ENCODE measurements at places on chromosomes 12 and 14.

- DNase-seq: no peak
These were observed 54.2 kb downstream of the CCNK start for GRCh38 chr14:99535448-99535847.

DNA sequence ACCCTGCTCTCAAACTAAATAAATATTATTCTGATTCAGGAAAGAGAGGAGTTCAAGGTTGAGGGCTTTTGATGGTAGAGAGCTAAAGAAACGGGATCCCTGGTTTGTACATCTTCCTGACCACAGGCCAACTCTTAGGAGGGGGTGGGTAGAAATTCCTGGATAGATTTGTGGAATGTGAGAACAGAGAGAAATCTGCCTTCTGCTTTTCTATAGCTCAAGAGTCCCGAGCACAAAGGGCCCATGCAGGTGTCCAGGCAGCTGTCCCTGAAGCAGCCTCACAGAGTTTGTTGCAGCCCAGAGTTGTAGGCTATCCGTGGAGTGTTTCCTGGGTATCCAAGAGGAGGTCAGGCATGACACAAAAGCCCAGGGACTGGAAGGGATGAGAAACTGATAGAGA is 198.6 kb downstream of the BCAT1 start:
- DNase-seq: no peak

GRCh38 chr12:2160043-2160442 is 107.3 kb downstream of the CACNA1C start:
- no peak for DNase-seq

GRCh38 chr12:1852076-1852475 is 31.7 kb downstream of the LRTM2 start:
- no peak for DNase-seq

GRCh38 chr14:97747316-97747715 is 950.1 kb downstream of the VRK1 start:
- no peak for DNase-seq

DNA sequence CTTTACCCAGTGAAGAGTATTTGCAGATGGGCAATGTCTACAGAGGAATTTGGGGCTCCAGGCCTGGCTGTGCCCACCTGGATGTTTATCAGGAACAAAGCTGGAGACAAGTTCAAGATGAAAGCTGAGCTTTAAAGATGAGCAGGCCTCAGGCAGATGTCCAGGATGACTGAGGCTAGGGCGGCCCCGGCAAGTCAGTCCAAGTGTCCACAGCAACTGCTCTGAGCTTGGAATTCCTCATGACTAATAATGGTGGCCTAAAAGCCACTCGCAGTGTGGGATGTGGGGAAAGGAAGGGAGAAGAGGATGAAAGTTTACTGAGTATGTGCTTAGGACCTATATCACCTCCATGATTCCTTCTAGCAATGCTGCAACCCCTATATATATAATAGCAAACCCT is 128.2 kb upstream of the NOS1 start:
- DNase-seq: no peak

DNA sequence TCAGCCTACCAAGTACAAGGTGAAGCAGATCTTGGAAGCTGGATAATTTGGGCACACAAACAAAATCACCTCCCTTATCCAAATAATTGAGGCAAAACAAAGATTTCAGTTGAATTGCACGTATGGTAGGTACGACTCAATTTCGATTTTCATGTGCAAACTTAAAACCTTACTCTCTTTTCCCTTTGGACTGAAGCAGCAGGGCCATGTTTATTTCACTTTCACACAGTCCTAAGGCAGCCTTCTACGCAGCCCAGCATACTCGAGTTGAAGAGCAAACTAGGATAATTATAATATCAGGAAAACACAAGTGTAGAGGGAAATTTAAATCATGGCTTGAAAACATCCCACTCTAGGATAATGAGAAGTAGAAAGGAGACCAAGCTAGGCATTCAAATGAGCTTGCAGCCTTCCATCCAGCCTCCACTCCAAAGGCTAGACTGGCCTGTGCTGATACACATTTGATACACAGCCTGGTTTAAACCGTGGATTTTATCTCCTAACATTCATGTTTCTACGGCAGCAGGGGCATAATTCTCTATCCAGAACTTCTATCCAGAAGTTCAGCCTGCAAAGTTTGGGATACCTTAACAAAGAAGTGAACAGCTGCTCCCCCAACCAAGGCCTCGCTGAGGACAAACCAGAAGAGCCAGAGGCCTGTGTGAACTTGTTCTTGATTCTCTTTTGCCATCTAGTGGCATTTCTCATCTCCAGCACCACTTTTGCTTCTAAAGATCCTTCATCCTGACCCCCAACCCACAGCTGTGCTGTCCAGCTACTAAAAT is 2.4 kb upstream of the RNASE7 start:
- no peak for DNase-seq

- no peak for DNase-seq
These were observed 30.9 kb upstream of the LUM start for GRCh38 chr12:91142221-91142631.

- DNase-seq: no peak
These were observed 46.3 kb downstream of the PTPRQ start for GRCh38 chr12:80490329-80490728.

DNA sequence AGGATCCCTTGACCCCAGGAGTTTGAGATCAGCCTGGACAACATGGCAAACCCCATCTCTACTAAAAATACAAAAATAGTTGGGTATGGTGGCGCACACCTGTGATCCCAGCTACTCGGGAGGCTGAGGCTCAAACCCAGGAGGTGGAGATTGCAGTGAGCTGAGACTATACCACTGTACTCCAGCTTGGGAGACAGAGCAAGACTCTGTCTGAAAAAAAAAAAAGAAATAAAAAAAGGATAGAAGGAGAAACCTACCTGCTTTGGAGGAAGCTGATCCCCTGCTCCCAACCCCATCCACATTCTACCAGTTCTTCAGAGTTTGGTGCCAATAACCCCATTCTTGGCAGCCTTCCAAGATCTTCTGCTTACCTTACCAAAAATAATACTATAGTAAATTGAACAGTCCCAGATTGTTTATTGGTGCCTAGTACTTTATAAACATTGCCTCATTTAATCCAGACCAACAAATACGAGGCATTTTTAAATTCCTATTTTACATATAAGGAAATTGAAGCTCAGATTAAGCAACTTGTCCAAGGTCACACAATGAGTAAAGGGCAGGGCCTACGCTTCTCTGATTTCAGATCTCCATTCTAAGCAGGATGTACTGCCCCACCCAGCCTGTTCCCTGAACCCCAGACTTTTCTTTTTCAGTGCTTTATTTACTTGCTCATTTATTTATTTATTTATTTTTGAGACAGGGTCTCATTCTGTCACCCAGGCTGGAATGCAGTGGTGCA is 33.2 kb upstream of the FAM222A start:
- no peak for DNase-seq

DNA sequence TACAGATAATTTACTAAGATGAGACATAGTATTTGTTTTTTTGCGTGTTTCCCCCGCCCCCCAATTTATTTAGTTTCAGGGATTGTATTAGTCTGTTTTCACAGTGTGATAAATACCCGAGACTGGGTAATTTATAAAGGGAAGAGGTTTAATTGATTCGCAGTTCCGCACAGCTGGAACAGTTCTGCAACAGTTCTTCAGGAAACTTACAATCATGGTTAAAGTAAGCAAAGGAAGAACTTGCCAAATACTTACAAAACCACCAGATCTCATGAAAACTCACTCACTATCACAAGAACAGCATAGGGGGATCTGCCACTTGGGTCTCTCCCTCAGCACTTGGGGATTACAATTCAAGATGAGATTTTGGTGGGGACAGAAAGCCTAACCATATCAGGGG is 48.9 kb downstream of the LRRIQ1 start:
- no peak for DNase-seq

GRCh38 chr12:50297027-50297426 is 13.7 kb upstream of the LIMA1 start:
- DNase-seq: no peak

DNA sequence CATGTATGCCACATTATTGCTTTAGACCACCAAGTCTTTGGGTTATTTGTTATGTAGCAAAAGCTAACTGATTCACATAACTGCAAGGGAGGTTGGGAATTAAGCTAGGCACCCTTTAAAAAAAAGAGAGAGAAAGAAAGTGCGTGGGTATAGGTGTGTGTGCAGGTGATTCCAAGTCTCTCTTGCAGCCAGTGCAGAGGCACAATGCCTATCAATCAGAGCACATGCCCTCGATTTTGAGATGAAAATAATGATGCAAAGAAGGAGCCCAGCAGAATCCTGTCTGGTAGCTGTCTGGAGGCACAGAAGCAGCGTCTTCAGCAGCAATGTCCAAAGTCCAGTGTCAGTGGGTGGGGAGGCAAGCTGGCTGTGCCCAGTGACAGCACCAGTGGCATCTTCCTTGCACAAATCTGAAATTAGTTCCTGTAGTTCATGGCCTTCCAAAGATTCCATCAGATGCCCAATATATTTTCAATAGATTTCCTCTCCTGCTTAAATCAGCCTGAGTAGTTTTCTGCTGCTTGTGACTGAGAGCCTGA is 62.4 kb upstream of the TBPL2 start:
- no peak for DNase-seq

GRCh38 chr12:3827301-3828000 is 45.7 kb downstream of the PARP11 start:
- no peak for DNase-seq

GRCh38 chr12:31337952-31338351 is 12.0 kb upstream of the SINHCAF start:
- DNase-seq: no peak

DNA sequence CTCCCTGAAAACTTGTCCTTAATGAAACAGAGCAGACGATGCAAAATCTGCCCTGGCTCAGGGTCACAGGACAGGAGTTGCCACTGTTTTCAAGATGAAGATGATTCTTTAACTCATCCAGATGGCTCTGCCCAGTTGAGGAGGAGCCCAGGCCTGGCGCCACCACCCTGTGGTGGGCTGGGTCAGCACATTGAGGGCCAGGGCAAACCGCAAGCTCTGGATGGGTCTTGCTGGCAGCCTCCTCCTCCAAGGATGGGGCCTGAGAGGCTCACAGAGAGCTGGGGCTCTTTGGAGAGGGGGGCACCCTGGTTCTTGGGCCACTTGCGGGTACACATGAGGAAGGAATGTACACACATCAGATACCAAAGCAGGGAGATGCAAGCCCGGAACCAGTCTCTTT is 158.2 kb downstream of the NUAK1 start:
- no peak for DNase-seq

DNA sequence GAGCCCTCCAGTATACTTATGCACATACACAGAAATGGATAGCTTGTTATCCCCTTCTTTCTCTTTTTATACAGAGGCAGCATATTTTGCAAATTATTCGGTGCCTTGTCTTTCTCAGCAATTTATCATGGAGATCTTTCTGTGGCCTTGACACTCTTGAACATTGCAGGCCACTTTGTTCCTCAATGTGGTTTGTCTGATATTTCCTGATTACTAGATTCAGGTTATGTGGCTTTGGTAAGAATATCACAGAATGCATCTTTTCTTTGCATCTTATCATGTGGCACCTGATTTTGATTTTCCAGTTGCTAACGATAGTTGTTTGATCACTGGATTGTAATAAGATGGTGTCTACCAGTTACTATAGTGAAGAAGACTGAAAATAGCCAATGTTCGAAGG is 7.1 kb upstream of the SNRPF start:
- DNase-seq: no peak

DNA sequence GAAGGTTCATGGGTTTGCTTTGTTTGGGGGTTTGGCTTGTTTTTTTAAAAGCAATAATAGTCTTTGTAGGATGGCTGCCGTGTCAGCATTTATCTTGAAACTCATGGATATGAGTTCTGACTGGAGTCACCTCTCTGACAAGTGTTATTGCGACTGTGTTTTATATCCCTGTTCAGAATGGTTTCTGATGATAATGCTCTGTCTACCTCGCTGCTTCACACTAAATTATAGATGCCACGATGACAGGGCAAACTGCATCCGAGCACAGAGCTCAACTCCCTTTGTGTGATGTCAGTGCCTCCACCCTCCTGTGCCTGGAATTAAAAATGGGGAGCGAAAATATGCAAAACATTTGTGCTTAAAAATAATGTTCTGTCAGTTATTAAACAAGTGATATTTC is 250.8 kb downstream of the EGLN3 start:
- DNase-seq: no peak

- no peak for DNase-seq
These were observed 6.2 kb downstream of the EIF2S3B start for GRCh38 chr12:10511756-10512355.

GRCh38 chr12:104544836-104545235 is 88.1 kb downstream of the CHST11 start:
- DNase-seq: no peak

GRCh38 chr14:58703161-58703506 is 65.4 kb downstream of the DACT1 start:
- no peak for DNase-seq

DNA sequence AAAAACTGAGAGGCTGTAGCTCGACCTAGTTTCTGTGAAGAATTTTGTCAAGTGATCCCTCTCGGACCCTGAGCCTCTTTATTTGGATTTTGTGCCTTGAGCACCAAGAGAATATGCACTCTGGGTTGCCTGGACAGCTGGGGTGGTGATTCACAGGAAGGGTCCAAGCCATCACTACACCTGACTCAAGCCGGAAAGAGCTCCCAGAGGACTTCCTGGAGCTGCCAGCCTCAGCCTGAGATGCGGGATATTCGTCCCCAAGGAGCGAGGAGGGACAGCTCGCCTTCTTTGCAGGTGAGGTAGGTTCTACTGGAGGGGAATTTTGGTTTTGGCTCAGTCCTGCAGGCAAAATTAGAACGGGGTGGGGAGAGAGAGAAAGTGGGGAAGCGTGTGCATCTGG is 94.3 kb downstream of the GALNT8 start:
- no peak for DNase-seq

DNA sequence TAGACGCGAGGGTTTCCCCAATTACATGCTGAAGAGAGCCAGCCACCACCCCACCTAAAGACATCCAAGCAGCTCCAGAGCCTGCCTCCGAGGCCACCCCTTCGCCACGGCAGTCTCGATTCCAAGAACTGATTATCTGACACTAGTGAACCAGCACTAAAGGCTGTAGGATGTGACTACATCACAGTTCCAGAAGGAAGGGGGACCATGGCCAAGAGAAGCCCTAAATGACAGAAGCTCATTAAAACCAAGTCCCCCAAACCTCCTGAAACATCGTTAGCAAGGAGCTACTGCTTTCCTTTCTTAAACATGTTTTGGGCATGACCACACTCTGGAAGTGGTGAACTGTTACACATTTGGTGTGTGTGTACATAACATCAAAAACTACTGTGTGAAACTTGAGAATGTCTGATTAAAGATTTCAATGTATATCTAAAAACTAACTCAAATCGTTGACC is 88.2 kb downstream of the DUSP16 start:
- no peak for DNase-seq

GRCh38 chr12:69921831-69922230 is 96.8 kb downstream of the MYRFL start:
- DNase-seq: no peak

GRCh38 chr12:112439769-112440168 is 21.0 kb downstream of the PTPN11 start:
- no peak for DNase-seq

DNA sequence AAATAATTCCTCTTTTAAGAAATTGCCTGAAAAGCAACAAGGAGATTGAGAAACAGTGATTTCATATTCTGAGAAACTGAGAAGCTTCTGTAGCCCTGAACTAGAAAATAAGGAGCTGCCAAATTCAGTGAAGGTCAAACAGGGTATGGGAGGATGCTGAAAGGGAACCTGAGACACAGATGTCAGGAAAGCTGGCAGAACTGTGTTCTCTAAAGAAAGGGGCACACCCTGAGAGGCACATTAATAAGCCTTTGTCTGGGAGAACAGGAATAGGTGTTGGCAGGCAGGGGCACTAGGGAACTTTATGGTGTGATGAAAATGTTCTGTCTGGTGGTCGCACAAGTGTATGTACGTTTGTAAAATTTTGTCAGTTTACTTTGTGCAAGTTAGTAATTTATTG is 29.6 kb downstream of the VRK1 start:
- DNase-seq: no peak

- DNase-seq: no peak
These were observed 420.4 kb downstream of the PCNX1 start for GRCh38 chr14:71327691-71328090.
